ENCODE measurements at places on chromosomes 11 and 22.

GRCh38 chr11:12100429-12100828 is 10.0 kb upstream of the MICAL2 start:
- no peak for DNase-seq

DNA sequence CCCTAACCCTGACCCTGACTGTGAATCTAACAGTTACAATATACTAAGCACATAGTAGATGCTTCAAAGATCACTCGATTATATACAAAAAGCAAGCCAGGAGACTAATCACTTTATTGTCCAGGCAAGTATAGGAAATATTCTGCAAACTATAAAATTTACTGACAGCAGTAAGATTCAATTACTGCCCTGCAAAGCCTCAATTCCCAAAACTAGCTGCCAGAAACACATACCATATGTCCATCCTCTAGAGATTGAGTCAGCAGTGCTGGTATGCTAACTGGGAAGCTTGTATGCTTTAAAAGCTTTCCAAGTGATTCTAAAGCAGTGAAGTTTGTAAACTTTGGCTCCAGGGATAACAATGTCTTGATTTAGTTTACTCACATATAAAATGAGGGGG is 26.1 kb downstream of the CSTF3 start:
- DNase-seq, result no peak

DNA sequence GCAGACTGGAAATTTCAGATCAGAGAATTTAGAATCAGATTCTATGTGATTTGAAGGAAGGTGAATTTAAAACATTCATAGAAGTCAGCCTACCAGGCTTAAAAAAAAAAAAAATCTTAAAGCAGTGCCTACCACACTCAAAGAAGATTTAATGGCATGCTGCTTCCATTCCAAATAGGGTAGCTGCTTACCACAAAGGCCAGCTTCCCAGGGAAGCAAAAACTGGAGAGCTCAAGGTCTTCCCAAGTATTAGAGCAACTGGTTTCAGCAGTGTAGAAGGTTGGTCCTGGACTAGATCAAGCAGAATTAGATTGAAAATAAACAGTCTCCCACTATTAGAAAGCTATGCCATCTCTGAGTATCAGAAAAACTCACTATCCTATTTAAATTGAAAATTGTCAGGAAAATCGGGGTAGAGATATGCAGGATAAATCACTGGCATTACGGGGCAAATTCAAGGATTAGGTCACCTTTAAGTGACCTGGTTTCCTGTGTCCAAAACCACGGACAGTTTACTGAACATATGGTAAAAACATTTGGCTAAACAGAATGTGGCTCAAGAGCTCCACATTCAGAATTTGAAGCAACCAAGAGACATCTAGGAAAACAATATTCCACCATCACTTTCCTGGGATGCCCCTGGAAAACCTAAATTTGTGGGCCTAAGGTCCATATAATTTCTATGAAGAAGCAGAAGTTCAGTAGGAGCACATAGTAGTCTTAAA is 1.3 kb downstream of the C11orf42 start:
- no peak for DNase-seq

GRCh38 chr11:107384144-107384852 is 73.3 kb downstream of the CWF19L2 start:
- no peak for DNase-seq

GRCh38 chr11:66951927-66952337 is 6.3 kb downstream of the PC start:
- DNase-seq, result no peak

DNA sequence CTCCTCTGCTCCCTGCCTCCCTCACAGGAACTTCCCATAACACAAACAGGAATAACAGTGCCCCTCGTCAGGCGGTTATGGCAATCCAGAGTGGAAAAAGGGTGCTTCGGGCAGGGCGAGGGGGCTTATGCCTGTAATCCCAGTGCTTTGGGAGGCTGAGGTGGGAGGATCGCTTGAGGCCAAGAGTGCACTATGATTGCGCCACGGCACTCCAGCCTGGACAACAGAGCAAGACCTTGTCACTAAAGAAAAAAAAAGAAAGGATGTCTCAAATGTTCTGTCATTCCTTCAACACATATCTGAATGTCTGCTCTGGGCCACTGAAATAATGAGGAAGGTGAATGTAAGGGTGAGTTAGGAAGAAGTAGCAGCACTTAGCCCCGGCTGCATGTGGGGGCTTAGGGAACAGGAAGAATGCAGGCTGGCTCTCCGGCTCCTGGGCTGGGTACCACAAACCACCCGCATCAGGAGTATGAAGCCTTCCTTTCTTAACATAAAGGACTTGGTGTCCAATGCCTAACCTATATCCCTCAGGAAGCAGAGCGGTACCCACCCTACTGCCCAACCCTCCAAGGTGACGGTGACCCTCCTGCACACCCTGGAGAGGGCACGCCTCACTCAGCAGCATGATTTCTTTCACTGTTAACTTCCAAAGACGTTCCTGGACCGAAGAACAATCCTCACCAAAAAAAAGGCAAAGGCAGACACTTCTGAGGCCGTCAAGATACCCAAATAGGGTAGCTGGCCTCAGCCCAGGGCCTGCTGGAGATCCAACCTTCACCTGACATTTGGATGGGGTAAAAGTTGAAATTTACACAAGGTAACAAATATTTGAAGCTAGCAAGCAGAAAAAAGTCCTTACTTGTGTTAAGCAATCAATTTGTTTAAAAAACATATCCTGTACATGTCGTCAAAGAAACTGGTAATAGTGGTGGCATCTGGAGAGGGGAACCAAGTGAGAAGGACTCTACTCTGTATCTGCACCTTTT is 3.8 kb downstream of the CPT1A start:
- no peak for DNase-seq

GRCh38 chr11:43282607-43283440 is 29.0 kb upstream of the API5 start:
- DNase-seq, result peak; percentile 26

DNA sequence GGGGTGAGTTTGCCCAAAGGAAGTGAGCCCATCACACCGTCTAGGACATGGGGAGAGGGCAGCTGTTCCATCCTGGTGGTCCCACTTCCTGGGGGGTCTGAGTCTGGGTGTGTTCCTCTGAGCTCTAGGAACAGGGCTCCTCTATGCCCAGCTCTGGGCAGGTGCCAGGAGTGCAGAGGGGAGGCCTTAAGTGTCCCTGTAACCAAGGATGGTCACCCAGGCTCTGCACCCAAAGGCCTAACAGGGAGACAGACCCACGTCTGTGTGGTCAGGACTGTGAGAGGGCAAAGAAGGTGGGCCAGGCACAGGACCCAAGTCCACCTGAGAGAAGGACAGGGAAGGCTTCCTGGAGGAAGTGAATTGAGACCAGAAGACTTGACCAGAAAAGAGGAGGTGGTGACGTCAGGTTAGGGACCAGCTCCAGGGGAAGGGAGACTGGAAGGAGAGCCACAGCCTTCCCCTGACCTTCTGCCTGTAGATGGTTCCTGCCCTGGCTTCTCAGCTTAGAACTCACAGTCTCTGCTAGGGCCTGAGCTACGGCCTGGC is 11.3 kb upstream of the TCF20 start:
- DNase-seq, result no peak

GRCh38 chr22:39291523-39291922 is 27.9 kb downstream of the RPL3 start:
- no peak for DNase-seq

DNA sequence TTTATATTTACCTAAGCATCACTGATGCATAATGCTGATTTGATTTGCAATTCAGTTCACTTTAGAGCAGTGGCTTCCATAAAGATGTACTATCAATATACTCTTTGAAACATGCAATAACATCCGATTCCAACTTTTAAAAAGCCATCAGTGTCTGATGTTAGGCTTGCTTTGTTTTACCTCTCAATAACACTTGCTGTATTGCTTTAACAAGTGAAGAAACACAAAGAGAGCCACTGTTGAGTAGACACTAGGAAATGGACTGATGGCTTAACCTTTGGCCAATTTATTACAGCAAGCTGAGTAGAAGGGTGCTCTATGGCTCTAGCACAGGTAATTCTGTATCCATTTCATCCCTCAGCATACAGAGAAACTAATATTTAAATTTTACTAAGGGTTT is 122.1 kb downstream of the FCHSD2 start:
- no peak for DNase-seq

- no peak for DNase-seq
These were observed 1.3 kb upstream of the TMEM25 start for GRCh38 chr11:118529584-118530175.

- DNase-seq, result no peak
These were observed 4.8 kb downstream of the TEAD1 start for GRCh38 chr11:12678991-12679390.
